ENCODE measurements at places on chromosomes 2 and 18.
A peak's percentile ranks its signal among the peaks of the same experiment; 100 is the strongest.

DNA sequence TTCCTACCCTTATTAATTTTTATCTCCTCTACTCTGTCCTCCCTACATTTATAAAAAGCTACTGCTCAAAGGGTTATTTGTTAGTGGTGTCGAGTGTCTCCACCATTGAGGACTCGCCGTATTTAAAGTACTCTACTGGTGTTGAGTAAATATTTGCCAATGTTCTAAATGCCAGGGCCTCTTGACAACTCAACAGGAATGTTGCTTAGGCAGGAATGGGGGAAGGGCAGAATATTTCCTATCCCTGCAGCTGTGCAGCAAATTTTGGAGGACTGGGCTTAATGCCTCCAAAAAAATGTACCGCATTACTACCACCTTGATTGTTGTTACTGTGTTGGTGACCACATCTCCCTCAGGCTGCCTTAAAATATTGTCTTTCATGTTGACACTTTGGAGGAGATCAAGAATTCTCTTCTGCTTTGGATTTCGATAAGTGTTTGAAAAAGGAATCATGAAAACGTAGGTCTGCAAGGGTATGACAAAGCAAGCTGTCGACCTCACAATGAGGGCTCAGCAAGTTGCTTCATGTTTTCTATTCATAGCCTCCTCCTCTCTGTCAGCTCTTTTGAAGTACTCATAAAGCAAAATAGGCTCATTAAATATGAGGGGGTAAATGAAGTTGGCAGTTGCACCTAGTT is 84.3 kb downstream of the EFEMP1 start:
- no peak overlapping the region for H3K27ac ChIP-seq
- no peak for DNase-seq
- no peak overlapping the region for H3K4me3 ChIP-seq

DNA sequence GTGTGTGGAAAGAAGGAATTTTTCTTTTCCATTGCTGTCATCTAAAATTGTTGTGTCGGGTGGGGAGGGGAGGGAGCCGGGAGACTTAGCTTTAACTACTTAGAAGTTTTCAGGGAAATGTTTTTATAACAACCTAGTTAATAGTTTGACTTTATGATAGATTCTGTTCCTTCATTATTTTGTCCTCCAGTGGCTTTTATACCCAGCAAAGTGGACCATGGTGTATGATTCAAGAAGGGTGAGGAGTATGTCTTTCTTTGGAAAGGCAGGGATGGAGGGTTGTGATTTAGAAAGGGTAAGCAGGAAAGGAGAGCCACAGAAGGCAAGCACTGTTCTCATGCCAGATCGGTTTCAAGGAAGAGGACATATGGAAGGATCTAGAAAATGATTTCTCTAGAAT is 261.8 kb downstream of the NEDD4L start:
- H3K27ac ChIP-seq = no peak overlapping the region
- no peaks in the 10 kb centered on the region for H3K4me1 ChIP-seq
- H3K4me3 ChIP-seq = no peak overlapping the region
- no peak for DNase-seq

GRCh38 chr2:238954841-238955591 is 107.1 kb downstream of the TWIST2 start:
- H3K27me3 ChIP-seq = no peaks in the 10 kb centered on the region
- no peaks in the 10 kb centered on the region for H3K4me1 ChIP-seq
- no peaks in the 10 kb centered on the region for H3K36me3 ChIP-seq

- H3K4me1 ChIP-seq = no peaks in the 10 kb centered on the region
- H3K4me3 ChIP-seq = no peak overlapping the region
- no peaks in the 10 kb centered on the region for H3K27me3 ChIP-seq
These were observed 1.6 kb downstream of the OR6B3 start for GRCh38 chr2:240051697-240052096.

GRCh38 chr2:60412620-60413019 is 140.8 kb downstream of the BCL11A start:
- H3K4me3 ChIP-seq = no peak overlapping the region
- peaks cover 17% of the 10 kb centered on the region for H3K4me1 ChIP-seq
- H3K36me3 ChIP-seq = no peaks in the 10 kb centered on the region
- H3K27ac ChIP-seq = no peak overlapping the region
- no peak for DNase-seq

DNA sequence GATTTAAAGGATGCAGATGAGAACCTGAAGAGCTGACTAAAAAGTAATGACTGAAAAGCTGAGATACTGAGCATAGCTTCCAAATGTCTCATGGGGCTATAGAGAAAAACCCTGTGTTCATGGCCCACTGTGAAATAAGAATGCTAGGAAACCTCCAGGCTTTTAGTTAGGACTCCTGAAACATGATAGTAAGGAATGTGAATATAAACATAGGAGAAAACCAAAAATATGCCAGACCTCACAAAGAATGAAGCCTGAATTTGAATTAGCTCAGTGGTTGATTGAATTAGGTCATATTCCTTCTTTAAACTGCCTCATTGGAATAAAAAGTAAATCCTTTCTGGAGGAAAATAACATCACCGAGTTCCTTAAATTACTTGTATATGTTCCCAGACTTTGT is 194.5 kb upstream of the NXPH2 start:
- no peaks in the 10 kb centered on the region for H3K4me1 ChIP-seq
- no peaks in the 10 kb centered on the region for H3K36me3 ChIP-seq
- DNase-seq = no peak
- H3K27ac ChIP-seq = no peak overlapping the region
- no peak overlapping the region for H3K4me3 ChIP-seq
- no peaks in the 10 kb centered on the region for H3K27me3 ChIP-seq

DNA sequence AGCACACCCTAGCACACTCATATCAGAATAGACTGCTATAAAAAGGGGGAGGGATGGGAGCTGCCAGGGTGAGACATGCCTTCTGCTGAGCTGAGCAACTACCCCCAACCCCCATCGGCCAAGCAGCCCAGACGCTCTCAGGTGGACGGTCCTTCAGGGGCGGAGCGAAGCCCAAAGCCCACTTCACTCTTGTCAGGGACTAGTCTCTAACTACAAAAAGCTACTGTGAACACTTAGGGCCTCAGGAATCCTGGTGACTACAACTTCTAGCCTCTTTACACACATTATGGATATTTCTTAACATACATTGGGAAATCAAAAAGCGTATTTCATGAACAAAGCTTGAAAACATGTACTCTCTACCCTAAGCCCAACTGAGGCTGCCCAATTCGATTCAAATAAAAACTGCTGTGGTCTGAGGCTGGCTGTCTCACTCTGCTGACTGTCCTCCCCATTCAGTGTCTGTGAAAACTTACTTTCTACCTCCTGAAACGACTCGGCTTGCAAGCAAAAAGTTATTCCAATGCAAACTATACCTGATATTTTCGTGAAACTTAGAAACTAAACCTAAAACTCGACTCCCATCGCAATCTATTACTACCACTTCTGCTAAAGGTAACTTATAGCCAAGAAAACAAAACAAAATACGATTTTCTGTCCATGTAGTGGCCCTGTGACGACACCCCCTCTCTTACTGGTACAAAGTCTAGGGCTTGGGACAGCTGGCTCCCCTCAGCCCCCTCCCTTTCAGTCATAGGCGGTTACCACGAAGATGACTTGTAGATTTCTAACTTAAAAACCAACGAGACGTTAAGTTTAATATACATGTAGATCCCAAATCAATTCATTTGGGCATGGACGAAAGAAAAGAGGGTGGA is 1.2 kb downstream of the SERTAD2 start:
- H3K27me3 ChIP-seq = no peaks in the 10 kb centered on the region
- peak overlapping the region; percentile 86 for H3K4me3 ChIP-seq
- no peaks in the 10 kb centered on the region for H3K36me3 ChIP-seq
- H3K27ac ChIP-seq = peak overlapping the region; percentile 68

DNA sequence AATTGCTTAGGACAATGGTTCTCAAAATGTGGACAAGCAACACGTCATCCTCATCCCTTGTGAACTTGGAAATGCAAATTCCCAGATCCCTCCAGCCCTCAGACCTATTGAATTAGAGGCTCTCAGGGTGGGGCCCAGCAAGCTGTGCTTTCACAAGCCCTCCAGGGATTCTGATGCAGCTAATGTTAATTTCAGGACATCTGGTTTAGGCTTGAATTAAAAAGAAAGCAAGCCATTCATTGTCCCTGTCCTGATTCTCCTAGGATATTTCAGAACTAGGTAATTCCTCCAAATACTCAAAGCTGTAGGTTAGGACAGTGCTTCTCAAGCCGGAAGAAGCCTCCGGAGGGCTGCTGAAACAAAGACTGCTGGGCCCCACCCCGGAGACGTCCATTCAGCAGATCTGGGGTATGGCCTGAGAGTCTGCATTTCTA is 26.0 kb upstream of the GLI2 start:
- peaks cover 5% of the 10 kb centered on the region for H3K27me3 ChIP-seq
- no peak overlapping the region for H3K27ac ChIP-seq
- DNase-seq = no peak
- H3K36me3 ChIP-seq = no peaks in the 10 kb centered on the region
- H3K4me3 ChIP-seq = no peak overlapping the region
- H3K4me1 ChIP-seq = no peaks in the 10 kb centered on the region

DNA sequence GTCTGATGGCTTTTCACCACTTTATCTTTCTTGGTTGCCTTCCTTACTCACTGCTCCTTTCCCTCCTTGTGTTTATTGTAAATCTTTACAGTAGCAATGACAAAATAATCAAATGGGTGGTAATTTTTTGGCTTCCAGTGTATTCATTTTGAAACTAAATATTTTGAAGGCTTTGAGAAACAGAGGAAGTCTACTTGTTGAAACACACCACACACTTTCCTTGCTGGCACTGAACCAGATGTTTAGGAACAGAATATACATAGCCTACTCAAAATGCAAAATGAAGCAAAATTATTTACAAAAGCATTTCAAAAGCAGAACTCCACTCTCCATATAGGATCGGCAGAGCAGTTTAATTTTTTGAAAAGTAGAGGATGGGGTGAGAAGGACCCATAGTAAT is 189.8 kb downstream of the LTBP1 start:
- H3K36me3 ChIP-seq = no peaks in the 10 kb centered on the region
- DNase-seq = no peak
- no peak overlapping the region for H3K4me3 ChIP-seq
- no peak overlapping the region for H3K27ac ChIP-seq

DNA sequence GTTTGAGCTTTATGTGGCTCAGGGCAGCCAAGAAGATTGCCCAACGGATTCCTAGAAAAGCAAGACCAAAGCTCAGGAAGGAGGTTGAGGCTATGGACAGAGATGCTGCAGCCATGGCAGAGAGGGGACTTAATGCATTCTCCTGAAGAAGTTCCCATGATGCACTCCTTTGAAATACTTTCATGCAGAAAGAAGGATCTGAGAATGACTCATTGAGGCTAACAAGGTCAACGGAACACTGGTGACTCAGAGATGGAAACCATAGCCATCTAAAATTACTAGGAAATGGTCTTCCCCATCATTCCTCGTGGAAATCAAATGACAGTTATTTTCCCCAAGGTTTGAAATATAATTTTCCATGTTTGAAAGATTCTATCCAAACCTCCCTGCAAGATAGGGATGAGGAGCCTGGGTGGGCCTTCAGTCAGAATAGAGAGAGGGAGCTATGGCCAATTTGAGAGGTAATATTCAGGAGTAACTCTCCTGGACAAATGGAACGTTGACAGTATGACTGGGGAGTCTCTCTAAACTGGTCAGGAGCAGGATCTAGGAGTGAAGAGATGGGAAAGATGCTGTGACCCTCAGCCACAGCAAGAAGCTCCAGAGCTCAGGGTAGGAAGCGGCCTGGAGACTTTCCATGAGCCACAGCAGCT is 63.0 kb downstream of the REEP1 start:
- DNase-seq = no peak
- H3K27ac ChIP-seq = no peak overlapping the region
- H3K4me3 ChIP-seq = no peak overlapping the region
- no peaks in the 10 kb centered on the region for H3K27me3 ChIP-seq
- no peaks in the 10 kb centered on the region for H3K36me3 ChIP-seq
- no peaks in the 10 kb centered on the region for H3K4me1 ChIP-seq

DNA sequence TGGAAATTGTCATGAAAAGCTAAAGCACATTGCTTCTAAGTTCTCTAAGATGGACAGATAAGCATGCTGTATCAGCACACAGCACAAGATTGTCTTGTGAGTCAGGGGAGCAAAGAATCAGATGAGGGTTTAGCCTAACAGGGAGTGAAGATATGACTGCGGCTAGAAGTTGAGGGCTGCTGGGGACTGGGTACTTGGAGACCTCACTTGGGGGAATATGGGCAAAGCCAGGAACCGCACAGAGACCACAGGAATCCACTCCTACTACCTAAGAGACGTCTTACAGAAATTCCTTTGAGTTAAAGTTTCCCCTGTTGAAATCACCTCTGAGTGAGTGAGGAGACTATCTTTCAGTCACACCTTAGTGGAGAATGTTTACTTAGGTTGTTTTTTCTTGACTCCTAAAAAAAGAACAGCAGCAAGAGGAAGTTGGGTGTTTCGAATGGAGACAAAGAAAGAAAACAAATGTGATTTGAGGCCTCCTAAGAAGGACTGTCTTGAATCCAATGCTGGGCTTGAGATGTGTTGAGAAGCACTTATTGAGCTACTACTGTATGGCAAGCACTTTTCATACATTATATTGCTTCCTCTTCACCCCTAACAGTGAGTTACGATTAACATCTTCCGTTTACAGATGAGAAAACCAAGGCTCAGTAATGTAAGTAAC is 100.7 kb downstream of the ANKRD44 start:
- no peaks in the 10 kb centered on the region for H3K27me3 ChIP-seq
- peaks cover 72% of the 10 kb centered on the region for H3K4me1 ChIP-seq
- H3K27ac ChIP-seq = peak overlapping the region; percentile 96
- H3K4me3 ChIP-seq = peak overlapping the region; percentile 1
- H3K36me3 ChIP-seq = peaks cover 3% of the 10 kb centered on the region

DNA sequence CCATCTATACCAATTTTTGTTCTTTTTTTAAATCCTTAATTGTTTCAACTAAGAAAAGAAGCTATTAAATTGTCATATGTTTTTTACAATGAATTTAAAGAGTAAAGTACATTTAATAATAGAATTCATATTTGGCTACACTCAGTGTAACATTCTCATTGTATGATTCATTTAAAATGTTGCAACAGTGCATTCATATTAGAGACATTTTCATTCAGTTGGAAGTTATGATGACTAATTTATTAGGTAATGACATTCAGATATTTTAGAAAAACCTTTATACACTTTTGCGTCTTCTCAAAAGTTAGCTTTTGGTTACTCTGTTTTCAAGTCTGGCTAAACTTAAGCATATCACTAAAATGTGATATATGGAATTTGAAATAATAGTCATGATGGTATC is 887.5 kb upstream of the NRXN1 start:
- H3K27ac ChIP-seq = no peak overlapping the region
- no peak overlapping the region for H3K4me3 ChIP-seq
- H3K27me3 ChIP-seq = no peaks in the 10 kb centered on the region

DNA sequence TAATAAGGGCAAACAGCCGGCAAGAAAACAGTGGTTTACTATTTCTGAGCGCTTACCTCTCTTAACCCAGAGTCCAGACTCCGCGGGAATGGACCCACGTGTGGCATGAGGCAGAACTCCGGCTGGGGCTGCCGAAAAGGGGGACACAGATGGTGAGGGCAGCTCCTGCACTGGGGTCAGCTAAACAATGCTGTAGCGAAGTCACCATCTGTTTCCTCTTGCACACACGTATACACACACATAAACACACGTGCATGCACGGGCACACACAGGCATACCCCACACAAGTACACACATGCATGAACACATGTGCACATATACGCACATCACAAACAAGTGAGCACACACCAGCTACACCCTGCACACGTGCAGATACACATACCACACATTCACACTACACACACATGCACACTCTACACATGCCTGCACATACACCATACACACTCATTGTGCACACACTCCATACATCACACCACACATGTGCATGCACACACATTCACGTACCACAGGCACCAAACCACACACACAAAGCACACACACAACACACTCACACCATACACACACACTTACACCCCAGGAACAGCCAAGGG is 105.9 kb upstream of the ID2 start:
- no peak for DNase-seq
- H3K4me1 ChIP-seq = peaks cover 97% of the 10 kb centered on the region
- H3K27me3 ChIP-seq = peaks cover 9% of the 10 kb centered on the region

Data from thymus (tissue), 14 donors.